Foreskin keratinocyte (primary cell): ENCODE measurements at places on chromosomes 13 and 19. TPM values are rescaled to one million over a fixed set of nuclear protein-coding genes. Genes with fewer than 3 reads are reported as not detected.

Gene HIPK4
- total RNA-seq, result 0.07 and 0.10 TPM in 2 replicates

Gene LIM2
- not detected in 2 replicates for total RNA-seq

Gene ONECUT3
- not detected in 2 replicates for total RNA-seq

Gene FGF9
- total RNA-seq, result 0.04 TPM in 1 of 2 replicates, not detected in the other

Gene HOMER3
- 142 and 160 TPM in 2 replicates for total RNA-seq

Gene EFNA2
- total RNA-seq, result not detected in 2 replicates

Gene ZNF773
- total RNA-seq, result 6.8 and 7.6 TPM in 2 replicates

Gene AMH
- total RNA-seq, result 0.39 and 0.78 TPM in 2 replicates

Gene CGB2
- total RNA-seq, result not detected in 2 replicates

Gene PGLYRP2
- not detected in 2 replicates for total RNA-seq

Gene CEACAM7
- not detected in 2 replicates for total RNA-seq

DNA sequence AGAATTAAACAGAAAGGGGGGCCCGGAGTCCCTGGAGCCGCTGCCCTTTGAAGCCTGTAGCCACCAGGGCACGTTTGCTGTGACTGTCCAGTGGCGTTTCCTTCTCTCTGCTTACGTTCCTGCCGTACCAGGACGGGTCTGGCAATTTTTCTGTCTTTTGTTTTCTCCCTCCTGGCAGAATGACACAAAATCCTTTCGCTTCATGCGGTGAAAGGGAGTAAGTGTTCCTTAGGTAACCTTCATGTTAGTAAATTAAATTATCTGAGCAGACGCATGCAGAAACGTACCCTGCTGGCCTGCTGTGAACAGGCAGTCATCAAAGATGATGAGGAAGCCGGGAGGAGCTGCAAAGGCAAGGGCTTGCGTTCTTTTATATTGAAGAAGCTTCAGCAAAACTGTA is 299.3 kb upstream of the ARGLU1 start:
- DNase-seq, result no peak

GRCh38 chr13:100650326-100650725 is 24.3 kb downstream of the TMTC4 start:
- DNase-seq, result no peak

- DNase-seq, result peak; percentile 5
Observed at GRCh38 chr19:52734331-52734892, 432 bp downstream of the ZNF611 start.

DNA sequence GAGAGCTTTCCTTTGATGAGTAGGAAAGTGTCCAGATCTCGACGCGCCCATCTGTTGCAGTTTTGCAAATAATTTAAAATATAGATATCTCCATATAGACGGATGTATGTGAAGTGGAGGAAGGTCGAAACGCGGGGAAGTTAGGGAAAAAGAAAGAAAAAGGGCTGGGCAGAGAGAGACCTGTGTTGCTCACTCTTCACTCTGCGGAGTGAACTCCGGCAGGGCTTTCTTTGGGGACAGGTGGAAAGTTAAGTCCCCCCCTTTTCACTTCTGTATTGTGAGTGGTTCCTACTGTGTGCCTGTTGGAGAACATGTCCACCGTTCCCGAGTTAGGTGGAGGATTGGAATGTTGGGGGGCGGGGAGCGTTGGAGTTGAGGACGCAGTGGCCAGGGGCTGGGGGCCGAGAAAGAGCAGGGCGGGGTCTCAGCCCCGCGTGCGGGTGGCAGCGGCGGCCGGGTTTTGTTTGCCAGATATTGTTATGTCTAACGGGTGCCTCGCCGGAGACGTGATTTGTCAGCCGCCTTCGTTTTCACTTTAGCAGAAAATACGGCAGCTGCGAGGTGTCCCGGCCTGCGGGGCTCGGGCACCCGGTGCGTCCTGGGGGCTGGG is 145.1 kb upstream of the ZNF536 start:
- no peak for DNase-seq

DNA sequence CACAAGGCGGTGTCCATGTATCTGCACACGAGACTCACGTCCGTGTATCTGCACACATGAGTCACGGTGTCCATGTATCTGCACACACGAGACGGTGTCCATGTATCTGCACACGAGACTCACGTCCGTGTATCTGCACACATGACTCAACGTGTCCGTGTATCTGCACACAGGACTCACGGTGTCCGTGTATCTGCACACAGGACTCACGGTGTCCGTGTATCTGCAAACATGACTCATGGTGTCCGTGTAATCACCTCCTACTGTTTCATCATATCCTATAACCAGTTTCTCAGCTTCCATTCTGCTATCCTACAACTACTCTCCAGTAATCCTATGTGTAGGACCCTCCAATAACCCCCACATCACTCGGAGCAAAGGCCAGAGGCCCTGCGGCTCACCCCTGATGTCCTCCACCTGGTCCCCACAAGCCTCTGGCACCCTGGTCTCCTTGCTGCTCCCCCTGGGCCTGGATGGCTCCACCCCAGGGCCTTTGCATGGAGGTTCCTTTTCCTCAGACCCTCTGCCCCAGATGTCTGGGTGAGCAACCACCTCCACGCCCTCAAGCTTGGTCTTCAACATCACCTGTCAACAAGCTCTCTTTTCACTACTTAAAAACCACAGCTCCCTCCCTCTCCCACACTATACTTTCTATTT is 2.5 kb upstream of the TMEM255B start:
- DNase-seq, result no peak

- no peak for DNase-seq
Observed at GRCh38 chr19:5093948-5094718, 125.2 kb downstream of the KDM4B start.

GRCh38 chr13:96824140-96824539 is 170.1 kb downstream of the OXGR1 start:
- DNase-seq, result no peak

DNA sequence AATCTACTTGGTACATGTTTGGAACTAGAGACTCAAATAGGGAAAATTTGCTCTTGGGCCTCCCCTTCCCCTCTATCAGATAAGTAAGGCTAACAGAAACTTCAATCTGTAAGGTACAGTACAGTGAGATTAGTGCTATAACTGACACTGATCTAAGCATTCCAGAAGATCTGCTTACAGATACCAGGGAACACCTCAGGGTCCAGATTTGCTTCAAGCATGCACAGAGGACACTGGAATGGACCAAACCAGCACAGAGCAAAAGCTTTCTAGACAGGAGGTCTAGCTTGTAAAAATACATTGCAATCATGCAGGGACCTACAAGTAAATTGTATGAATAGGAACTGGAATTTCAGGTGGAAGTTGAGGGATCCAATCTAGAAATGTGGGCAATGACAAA is 16.4 kb downstream of the DIAPH3 start:
- no peak for DNase-seq

GRCh38 chr13:79096099-79096498 is 310.0 kb downstream of the RBM26 start:
- no peak for DNase-seq

GRCh38 chr13:69389899-69390298 is 717.7 kb upstream of the ATXN8OS start:
- DNase-seq, result no peak

GRCh38 chr13:24080134-24080533 is 80.4 kb upstream of the SPATA13 start:
- no peak for DNase-seq

DNA sequence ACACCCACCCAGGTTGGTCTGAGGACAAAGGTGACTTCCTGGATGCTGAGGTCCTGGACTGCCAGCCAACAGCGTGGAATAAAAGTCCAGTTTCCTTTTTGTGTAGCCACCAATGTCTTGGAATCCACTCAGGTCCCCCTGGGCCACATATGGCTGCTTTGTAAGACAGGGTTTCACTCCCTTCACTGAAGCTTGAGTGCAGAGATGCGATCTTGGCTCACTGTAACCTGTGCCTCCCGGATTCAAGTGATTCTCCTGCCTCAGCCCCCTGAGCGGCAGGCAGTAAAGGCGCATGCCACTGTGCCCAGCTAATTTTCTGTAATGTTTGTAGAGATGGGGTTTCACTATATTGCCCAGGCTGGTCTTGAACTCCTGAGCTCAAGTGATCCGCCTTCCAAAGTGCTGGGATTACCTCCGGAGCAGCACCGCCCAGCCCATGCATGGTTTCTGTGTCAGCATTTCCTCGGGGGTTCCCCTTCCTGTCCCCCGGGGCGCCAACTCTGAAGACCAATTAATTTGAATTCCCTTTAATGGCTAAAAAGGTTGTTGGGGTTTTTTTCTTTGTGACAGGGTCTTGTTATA is 17.5 kb downstream of the KANK2 start:
- DNase-seq, result no peak

- DNase-seq, result peak; percentile 90
Observed at GRCh38 chr13:99151516-99151915, 49.1 kb upstream of the UBAC2 start.

GRCh38 chr13:102812611-102813287 is 13.8 kb downstream of the BIVM start:
- no peak for DNase-seq

DNA sequence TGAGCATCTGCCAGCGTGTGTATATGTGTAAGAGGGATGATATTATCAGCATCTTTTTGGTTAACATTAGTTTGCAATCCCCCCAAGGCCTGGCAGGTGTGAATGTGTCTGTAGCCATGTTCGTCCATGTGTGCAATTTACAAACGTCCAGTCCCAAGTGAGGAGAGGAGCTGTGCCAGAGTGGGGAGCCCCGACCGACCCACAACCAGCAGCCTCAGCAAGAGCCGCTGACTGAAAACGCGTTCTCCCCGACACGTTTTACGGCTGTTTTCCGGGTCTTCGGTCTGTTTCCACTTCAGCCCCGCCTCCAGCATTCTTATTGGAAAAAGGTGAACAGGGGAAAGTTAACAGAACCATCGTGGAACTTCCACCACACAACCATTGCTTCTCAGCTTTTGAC is 119.1 kb upstream of the SOX1 start:
- no peak for DNase-seq

DNA sequence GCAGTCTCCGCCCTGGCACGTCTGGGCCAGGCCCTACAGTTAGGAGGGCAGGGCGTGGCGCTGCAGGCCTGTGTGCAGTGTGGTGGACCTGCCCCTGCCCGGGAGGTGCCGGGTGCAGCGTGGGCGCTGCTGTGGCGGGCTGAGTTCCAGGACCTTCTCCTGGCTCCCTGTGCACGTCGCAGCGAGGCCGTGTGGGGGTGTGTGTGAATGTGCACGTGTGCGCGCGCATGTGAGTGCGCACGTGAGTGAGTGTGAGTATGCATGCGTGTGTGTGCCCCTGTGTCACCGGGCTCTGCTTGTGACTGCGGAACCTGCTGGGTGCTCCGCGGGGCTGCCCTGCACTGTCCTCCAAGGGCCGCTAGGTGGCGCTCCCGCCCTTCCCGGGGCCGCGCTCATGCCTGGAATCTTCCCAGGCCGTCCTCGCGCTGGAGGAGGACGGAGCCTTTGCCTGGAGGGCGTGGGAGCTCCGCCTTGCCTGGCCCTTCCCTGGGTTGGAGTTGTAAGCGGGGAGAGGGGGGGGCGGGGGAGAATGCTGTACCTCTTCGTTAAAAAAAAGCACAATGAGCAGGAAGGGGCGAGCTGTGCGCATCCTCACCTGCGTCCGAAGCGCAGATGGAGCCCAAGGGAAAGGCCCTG is 79.3 kb downstream of the KDM4B start:
- DNase-seq, result peak; percentile 65

- DNase-seq, result no peak
Observed at GRCh38 chr13:39451860-39452301, 151.1 kb downstream of the LHFPL6 start.

DNA sequence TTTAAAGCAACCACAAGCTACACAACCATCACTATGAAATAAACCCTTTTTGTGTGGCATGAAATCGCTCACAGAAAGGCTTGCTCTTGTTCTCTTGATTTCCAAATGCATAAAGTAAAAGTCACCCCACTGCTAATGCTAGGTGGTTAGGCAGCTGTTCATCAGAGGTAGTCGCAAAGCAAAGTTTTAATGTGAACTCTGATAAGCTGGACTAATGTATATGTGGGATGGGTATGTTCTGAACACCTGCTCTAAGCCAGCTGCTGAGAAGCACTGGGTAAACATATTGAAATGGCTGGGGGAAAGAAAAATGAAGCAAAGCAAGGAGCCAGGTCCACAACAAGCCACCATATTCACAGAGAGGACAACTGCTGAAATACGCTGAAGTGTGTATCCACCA is 142.3 kb downstream of the KLF12 start:
- no peak for DNase-seq

DNA sequence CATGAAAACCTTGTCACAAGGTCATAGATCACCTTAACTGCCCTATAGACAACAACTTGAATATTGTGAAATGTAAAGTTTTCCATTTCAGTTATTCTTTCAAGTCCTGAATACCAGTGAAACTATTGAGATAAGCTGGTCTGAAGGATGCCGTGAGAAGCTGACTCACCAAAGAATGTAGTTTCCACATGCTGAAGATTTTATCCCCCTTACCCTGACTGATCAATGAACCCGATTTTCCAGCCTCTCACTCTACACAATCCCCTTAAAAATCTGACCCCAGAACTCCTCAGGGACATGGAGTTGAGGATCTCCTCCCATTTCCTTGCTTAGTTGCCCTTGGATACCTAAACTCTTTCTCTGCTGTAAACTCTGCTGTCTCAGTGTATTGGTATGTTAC is 67.5 kb downstream of the POSTN start:
- no peak for DNase-seq

DNA sequence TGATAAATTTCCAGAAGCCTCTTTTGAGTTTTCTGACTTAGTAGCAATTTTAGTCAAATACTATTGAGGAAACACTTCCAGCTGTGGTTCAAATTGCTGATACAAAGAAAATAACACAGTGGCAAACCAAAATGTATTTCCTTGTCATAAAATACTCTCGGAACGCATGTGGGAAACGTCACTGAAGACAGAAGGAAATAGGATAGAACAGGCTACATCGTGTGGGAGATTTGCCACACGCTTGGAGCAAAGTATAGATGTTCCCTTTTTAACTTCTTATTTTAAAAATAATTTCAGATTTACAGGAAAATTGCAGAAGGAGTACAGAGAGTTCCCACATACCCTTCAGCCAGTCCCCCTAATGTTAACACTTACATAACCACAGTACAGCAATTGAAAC is 88.8 kb downstream of the ING1 start:
- DNase-seq, result no peak

DNA sequence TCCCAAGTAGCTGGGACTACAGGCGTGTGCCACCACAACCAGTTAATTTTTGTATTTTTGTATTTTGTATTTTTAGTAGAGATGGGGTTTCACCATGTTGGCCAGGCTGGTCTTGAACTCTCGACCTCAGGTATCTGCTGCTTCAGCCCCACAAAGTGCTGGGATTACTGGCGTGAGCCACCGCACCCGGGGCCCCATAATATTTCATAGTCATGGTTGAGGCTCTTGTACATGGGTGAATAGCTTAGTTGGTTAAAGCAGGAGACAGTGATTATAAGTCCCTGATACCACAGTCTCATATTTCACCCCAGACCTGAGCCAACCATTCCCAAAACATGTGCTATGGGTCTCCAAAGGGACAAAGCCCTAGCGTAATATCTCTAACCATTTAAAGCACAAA is 26.1 kb downstream of the MBNL2 start:
- no peak for DNase-seq

GRCh38 chr19:49128545-49129237 is 9.3 kb downstream of the PPFIA3 start:
- DNase-seq, result no peak

GRCh38 chr13:32960626-32961025 is 55.6 kb upstream of the KL start:
- DNase-seq, result no peak
